Endothelial cell (in vitro differentiated cells): ENCODE measurements at places on chromosomes 3 and 15. TPM values are rescaled to one million over a fixed set of nuclear protein-coding genes. Genes with fewer than 3 reads are reported as not detected.

DNA sequence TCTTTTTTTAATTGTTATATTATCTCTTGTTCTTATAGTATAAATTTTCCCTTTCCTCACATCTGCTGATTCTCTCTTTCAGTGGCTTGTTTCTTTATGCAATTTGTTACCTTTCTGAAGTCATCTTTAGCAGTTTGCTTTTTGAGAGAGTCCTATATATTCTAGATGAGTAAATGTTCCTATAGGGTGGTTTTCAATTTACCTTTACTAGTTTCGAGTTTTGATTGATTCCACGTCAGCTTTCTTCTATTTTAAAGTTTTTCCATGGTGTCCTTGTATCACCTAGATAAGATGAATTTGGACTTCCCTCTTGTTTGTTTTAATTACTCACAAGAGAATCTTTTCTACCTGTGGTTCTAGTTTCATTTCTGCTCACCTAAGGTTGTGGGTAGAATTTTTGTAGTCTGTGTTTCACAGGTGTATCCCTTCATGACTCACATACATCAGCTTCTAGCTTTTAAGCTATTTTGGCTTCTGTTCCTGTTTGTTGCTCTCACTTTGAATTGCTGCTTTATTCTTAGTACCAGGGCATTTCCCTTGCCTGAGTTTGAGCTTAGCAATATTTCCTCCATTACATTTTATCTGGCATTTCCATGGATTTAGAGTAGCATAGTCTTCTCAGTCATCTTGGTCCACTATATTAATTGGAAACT is 6.4 kb downstream of the TEX9 start:
- no peak overlapping the region for H3K27ac ChIP-seq
- peaks cover 6% of the 10 kb centered on the region for H3K4me1 ChIP-seq
- no peak for DNase-seq

DNA sequence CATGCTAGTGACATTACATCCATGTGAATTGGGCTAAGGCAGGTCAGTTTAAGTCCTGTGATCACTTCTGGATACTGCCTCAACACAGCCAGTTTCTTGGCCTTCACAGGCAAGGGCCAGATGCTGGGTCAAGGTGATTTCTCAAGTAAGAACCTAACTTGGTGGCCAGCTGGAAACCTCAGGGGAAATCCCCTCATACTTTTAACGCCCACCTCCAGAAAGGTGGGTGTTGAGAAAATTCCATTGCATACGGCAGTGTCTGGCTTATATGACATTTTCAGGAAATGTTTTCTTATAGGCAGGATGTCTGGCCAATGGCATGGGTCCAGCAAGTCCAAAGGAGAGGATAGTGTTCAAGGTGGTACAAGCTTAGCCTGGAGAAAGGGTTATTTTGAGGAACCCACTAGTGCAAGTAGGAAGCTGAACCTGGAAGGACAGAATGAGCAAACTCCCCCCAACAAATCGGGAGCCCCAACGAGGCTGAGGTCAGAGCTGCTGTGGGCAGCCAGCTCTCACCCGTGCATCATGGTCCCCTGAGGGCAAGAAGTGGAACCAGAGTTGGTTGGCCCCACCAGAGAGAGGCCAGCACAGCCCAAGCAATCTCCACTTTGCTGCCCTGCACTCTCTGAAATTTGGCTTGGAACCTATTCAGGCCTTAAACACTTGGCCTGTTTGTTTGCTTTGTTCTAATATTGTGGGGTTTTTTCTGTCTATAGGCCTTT is 135.4 kb downstream of the PDE8A start:
- H3K36me3 ChIP-seq = peaks cover 33% of the 10 kb centered on the region
- no peak overlapping the region for H3K27ac ChIP-seq
- no peak overlapping the region for H3K4me3 ChIP-seq
- peaks cover 6% of the 10 kb centered on the region for H3K4me1 ChIP-seq
- no peak for DNase-seq
- H3K27me3 ChIP-seq = peaks cover 7% of the 10 kb centered on the region

DNA sequence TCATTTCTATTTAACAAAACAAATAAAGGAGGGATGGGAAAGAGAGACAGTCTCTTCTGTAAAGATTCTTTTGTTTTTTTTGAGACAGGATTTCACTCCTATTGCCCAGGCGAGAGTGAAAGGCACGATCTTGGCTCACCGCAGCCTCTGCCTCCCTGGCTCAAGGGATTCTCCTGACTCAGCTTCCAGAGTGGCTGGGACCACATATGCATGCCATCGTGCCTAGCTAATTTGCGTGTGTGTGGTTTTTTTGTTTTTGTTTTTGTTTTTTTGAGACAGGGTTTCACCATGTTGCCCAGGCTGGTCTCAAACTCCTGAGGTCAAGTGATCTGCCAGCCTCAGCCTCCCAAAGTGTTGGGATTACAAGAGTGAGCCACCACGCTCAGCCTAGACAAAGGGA is 23.3 kb downstream of the STAG1 start:
- peaks cover 5% of the 10 kb centered on the region for H3K4me1 ChIP-seq
- no peak overlapping the region for H3K4me3 ChIP-seq
- H3K27ac ChIP-seq = no peak overlapping the region
- no peak for DNase-seq
- H3K36me3 ChIP-seq = no peaks in the 10 kb centered on the region

- no peak overlapping the region for H3K4me3 ChIP-seq
- no peaks in the 10 kb centered on the region for H3K27me3 ChIP-seq
- H3K36me3 ChIP-seq = no peaks in the 10 kb centered on the region
- no peak for DNase-seq
- no peaks in the 10 kb centered on the region for H3K4me1 ChIP-seq
Observed at GRCh38 chr15:38593524-38593923, 28.9 kb upstream of the RASGRP1 start.

The MGLL gene
- 0.97 TPM for total RNA-seq

The DNAJB8 gene
- not detected for total RNA-seq

The TRA2B gene
- total RNA-seq = 132 TPM
